ENCODE measurements at places on chromosomes 7 and 10.

- no peak for DNase-seq
Measured at GRCh38 chr10:43817368-43817767, 168.7 kb upstream of the ZNF32 start.

DNA sequence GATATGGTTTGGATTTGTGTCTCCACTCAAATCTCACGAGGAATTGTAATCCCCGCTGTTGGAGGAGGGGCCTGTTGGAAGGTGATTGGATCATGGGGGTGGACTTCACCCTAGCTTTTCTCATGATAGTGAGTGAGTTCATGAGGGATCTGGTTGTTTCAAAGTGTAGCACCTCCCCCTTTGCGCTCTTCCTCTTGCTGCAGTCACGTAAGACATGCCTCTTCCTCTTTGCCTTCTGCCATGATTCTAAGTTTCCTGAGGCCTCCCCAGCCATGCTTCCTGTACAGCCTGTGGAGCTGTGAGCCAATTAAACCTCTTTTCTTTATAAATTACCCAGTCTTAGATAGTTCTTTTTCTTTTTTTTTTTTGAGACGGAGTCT lies 17.1 kb downstream of the CDNF start:
- no peak for DNase-seq

DNA sequence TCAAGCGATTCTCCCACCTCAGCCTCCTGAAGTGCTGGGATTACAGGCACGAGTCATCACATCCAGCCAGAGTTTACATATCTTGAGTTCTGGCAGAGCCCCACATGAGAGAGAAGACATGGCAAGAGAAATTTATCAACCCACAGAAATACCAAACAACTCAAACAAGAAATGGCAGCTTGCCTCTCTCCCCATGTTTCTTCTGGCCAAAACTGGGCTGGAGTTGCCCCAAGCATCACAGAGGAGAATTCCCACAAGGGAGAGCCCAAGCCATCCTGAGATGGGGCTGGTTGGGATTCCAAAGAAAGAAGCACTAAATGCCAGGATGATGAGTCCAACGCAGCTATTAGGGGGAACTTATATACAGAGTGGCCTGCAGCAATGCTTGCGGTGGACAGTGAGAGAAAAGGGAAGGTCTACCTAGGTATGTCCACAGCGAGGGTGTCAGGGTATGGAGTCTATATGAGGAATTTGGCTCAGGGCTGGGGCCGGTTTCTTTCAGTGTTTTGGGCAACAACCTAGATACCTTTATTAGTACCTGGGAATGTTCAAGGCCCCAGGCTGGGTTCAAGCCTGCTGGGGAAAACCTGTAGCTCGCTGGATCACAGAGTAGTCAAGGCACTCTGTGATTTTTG lies 14.5 kb upstream of the PAX4 start:
- DNase-seq = no peak

DNA sequence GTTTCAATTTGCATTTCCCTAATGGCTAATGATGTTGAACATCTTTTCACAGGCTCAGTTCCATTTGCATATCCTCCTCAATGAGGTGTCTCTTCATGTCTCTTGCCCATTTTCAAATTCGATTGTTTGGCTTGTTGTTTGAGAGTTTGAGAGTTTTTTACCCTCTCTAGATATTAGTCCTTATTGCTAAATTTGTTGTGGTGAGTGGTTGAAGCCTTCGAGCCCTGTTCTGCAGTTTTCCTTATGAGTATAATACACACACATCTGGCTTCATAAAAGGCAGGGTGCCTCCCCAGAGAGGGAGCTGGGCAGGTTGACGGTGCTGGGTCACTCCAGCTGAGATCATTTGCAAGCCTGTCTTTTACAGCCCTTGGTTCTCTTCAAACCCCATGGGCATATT lies 65.1 kb downstream of the RGS10 start:
- DNase-seq = no peak

GRCh38 chr10:79483299-79483698 lies 29.0 kb upstream of the EIF5AL1 start:
- DNase-seq = no peak

GRCh38 chr7:83663131-83663530 lies 14.2 kb upstream of the SEMA3E start:
- DNase-seq = no peak

- DNase-seq = no peak
Measured at GRCh38 chr10:88253-88652, 39.2 kb upstream of the TUBB8 start.
